ENCODE measurements at places on chromosomes 11 and 22.
A peak's percentile ranks its signal among the peaks of the same experiment; 100 is the strongest.

DNA sequence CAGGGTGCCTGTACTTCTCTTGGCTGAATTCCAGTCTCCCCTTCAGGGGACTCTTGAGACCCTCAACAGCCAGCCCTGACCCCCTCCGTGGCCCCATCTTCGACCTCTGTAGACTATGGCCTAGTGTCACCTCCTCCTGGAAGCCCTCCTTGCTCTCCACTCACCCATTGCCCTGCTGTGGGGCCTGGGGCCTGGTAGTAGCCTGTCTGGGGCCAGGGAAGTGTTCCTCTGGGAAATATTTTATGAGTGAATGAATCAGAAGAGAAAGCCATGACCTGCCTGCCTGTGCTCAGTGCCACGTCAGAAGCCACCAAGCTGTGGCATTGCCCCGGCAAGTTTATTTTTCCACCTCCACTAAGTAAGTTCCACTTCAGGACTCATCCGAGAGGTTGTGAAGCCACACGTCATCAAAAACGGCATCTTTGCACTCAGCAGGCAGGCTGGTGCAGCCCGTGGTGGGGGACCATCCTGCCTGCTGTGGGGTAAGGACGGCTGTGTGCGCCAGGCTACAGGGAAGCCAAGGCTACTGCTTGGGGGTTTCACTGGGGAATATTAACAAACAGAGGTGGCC is 59.6 kb upstream of the PPARA start:
- peak; percentile 78 for DNase-seq

DNA sequence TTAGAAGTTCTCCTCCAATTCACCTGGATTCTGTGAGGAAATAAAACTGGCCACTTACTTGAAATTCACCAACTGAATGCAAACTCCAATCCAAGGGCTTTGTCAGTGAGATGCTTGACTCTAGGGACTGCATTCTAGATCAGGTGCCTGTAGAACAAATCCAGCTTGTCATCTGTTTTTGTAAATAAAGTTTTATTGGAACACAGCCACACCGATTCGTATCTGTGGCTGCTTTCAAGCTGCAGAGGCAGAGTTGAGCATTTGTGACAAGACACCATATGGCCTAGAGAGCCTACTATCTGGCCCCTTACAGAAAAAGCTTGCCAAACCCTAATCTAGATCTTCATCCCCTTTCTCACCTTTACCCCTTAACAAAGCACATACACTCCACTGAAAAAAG is 82.3 kb downstream of the BTBD10 start:
- no peak for DNase-seq

DNA sequence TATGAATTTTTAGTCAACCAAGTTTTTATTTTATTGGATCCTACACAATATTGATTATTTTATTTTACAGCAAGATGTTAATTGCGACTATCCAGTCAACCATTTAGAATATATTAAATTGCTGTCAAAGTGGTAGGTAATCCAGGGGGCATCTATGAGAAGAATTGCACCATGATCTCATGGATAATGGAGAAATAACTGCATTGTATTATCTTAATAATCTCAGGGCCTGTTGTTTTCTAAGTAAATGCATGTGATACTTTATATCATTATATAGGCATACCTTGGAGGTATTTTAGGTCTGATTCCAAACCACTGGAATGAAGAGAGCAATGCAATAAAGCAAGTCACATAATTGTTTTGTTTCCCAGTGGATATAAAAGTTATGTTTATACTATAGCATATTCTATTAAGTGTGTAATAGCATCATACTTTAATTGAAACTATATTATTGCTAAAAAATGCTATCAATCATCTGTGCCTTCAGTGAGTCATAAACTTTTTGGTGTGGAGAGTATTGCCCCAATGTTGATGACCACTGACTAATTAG is 595.4 kb upstream of the CHORDC1 start:
- no peak for DNase-seq

DNA sequence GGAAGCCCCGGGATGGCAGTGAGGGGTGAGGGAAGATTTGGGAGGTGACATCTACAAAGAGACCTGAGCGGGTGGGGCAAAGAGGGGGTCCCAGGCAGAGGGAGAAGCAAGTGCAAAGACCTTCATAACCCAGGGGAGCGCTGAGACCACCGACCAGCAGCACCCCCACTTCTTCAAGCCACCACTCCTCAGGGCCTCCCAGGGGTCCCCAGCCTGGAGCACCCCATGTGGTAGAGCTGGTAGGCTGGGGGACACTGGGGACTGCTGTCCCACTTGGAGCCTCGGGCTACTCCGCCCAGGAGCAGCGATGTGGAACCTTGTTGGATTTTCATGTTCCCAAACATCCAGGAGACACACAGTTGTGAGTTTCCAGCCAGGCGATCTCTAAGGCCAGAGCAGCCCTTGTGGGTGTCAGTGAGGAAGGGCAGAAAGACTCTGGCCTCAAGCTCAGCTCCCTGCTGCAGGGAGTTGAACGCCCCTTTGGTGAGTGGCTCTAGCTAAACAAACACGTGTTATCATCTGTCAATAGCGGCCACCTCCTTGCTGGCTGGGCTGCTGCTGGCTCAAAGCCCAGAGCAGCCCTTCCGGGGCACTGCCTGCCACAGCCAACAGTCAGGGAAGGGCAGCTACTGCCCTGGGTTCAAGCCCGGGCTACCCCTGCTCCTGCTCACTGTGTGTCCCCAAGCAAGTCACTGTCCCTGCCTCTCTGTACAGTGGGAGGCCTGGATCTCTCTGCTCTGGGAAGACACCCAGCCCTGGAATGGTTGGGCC is 25.7 kb upstream of the CHKA start:
- peak; percentile 22 for DNase-seq

DNA sequence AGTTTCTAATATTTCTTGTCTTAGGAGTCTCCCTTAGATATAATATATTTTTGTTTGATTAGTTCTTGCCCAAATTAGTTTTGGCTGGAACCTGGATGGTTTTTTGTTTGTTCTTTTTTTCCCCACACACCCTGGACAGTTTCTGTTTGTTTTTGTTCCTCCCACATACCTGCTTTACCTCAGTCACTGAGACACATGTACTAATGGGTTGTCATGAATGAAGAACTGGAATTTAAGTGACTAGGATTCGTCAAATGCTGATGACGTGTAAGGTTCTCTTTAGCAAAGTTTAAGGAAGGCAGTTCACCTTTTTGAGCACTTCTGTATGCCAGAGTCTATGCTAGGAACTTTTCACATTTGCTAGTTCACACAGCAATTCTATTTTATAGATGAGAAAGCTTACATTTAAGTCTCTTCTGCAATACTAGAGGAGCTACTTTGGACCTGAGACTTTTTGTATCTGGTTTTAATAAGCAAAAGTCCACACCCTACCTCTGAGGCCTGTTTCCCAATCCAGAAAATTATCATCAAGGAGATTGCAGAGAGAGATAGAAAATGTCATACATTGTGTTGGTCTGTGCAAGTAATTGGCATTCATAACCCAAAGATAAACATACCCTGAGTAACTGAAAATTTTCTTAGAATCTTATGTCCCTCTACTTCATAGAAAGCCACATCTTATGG is 86.7 kb upstream of the RAB1B start:
- DNase-seq: no peak

- DNase-seq: no peak
These were observed 1.9 kb downstream of the MS4A5 start for GRCh38 chr11:60431251-60431650.

DNA sequence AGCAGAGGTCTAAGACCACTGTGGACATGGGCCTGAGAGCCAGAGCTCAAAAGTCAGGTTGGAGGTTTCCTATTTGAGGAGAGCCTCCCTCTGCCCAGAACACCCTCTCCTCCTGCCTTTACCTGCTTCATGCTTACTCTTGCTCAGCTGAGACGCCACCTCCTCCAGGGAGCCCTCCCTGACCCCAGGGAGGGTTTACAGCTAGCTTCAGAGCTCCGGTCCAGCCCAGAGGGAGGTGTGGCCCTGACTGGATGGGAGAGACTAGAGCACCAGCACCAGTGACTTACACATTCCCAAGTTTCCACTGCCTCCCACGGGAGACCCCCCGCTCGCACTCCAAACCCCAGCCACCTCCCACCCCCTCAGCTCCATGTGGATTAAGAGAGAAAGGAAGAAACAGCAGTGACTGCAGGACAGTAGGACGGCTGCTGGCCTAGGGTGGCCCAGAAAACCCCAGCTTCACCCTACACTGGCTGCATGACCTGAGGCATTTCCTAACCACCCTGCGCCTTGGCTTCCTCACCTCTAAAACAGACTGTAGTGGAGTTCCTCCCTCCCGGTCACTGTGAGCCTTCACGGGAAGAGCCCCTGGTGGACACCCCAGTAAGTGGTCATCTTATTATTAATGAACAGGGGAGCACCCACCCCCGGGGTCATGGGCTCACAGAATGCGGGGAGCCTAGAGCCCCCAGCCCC is 24.5 kb upstream of the PDGFB start:
- no peak for DNase-seq

- no peak for DNase-seq
These were observed 36.5 kb downstream of the NECTIN1 start for GRCh38 chr11:119692540-119692820.

GRCh38 chr11:62708392-62708791 is 916 bp downstream of the GNG3 start:
- no peak for DNase-seq
